Common myeloid progenitor, CD34-positive (primary cell): ENCODE measurements at places on chromosomes 7 and 10.
A peak's percentile ranks its signal among the peaks of the same experiment; 100 is the strongest.

- DNase-seq, result peak; percentile 79
Measured at GRCh38 chr7:78020136-78020873, 221.7 kb downstream of the PHTF2 start.

DNA sequence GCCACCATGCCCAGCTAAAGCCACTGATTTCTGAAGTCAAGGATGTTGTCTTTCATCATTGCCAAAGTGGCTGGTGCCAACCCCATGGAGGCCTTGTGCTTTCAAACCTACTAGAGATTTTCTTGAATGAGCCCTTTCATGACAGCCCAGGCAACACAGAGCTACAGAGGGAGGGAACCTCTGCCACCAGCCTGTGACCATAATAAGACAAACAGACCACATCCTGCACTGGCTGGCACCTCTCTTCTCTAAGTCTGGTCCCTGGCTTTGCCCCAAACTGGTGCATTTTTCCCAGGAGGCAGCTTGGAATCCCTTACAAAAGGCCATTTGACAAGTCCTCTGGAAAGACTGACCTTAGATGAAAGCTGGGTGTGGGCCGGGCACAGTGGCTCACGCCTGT lies 348.8 kb downstream of the GALNT17 start:
- no peak for DNase-seq

DNA sequence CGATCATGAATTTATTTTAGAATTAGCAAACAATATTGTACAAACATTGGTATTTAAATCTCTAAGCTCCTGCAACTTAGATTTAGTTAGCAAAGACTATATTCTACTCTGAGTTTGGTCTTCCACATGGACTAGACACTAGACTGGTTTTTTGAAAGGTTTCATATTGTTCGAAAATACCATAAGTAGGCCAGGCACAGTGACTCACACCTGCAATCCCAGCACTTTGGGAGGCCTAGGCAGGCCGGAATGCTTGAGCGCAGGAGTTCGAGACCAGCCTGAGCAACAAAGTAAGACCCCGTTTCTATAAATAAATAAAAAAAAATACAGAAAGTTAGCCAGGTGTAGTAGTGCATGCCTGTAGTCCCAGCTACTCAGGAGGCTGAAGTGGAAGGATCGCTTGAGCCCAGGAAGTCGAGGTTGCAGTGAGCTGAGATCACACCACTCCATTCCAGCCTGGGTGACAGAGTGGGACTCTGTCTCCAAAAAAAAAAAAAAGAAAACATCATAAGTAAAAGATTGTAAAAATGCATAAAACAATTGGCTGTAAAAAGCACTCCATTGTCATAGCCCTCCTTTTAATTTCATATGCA lies 73.1 kb downstream of the ABCC2 start:
- DNase-seq, result no peak

DNA sequence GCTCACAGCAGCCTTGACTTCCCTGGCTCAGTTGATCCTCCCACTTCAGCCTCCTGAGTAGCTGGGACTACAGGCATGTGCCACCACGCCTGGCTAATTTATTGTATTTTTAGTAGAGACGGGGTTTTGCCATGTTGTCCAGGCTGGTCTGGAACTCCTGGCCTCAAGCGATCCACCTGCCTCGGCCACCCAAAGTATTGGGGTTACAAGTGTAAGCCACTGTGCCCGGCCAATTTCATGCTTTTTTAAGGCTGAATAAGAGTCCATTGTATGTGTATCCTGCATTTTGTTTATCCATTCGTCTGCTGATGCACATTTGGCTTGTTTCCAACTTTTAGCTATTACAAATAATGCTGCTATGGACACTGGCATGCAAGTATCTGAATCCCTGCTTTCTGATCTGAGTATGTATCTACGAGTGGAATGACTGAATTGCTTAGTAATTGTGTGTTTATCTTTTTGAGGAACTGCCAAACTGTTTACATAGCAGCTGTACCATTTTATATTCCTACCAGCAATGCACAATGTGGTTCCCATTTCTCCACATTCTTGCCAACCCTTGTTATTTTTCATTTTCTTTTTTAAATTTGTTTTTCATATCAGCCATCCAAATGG lies 37.3 kb upstream of the TPST1 start:
- peak; percentile 2 for DNase-seq

- peak; percentile 72 for DNase-seq
Measured at GRCh38 chr10:63466144-63466935, 563 bp upstream of the JMJD1C start.

GRCh38 chr10:19154375-19154774 lies 105.8 kb downstream of the MALRD1 start:
- no peak for DNase-seq

GRCh38 chr10:71435571-71436267 lies 39.0 kb downstream of the CDH23 start:
- DNase-seq, result no peak

GRCh38 chr7:24573554-24574338 lies 494 bp downstream of the PALS2 start:
- DNase-seq, result peak; percentile 65

DNA sequence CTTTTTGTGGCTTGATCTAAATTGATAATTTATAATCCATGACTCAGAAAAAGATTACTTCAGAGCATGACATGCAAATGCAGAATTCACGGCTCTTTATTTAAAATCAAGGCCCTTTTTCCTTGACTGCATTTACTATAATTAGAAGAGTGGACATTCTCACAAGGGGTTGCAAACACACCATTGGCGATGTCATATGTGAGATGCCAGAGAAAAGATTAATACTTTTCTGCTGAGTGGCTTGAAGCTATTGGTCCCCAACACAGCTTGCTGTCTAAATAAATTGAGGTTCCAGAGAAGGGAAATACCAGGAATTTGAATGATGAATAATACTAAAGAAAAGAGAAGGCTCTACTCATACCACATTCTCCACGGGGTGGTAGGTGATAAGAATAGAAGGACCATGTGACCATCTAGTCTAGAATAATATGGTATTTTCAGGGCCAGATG lies 78.7 kb upstream of the ARID5B start:
- DNase-seq, result no peak
